ENCODE measurements at places on chromosomes 2 and 18.

GRCh38 chr2:151261977-151262291 lies 271 bp upstream of the RBM43 start:
- H3K27ac ChIP-seq, result no peak overlapping the region
- no peak for DNase-seq
- H3K4me1 ChIP-seq, result peaks cover 20% of the 10 kb centered on the region
- peaks cover 12% of the 10 kb centered on the region for H3K27me3 ChIP-seq
- H3K4me3 ChIP-seq, result peak overlapping the region; percentile 81
- H3K36me3 ChIP-seq, result peaks cover 8% of the 10 kb centered on the region

DNA sequence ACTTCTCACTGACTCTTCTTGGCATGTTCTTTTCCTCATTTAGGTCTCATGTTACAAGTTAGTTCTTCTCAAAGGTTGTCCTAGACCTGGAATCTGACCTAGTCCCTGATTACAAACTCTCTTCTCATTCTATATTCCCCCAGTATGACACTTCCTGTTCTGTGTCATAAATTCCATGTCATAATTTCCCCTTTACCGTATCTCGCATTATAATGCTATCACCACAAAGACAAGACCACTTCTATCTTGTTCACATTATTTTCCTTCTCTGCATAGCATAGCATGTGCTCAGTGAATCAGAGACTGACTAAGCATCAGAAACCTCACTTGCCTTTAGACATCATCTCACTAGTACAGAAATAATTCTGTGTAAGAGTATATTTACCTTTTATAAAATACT lies 63.6 kb upstream of the CAVIN2 start:
- no peaks in the 10 kb centered on the region for H3K4me1 ChIP-seq
- H3K27me3 ChIP-seq, result peaks cover 2% of the 10 kb centered on the region
- H3K4me3 ChIP-seq, result no peak overlapping the region
- H3K27ac ChIP-seq, result no peak overlapping the region
- H3K36me3 ChIP-seq, result no peaks in the 10 kb centered on the region

GRCh38 chr2:234271338-234271737 lies 220.8 kb downstream of the SPP2 start:
- H3K4me1 ChIP-seq, result peaks cover 5% of the 10 kb centered on the region
- H3K36me3 ChIP-seq, result no peaks in the 10 kb centered on the region
- no peak overlapping the region for H3K27ac ChIP-seq
- peaks cover 5% of the 10 kb centered on the region for H3K27me3 ChIP-seq
- no peak for DNase-seq

DNA sequence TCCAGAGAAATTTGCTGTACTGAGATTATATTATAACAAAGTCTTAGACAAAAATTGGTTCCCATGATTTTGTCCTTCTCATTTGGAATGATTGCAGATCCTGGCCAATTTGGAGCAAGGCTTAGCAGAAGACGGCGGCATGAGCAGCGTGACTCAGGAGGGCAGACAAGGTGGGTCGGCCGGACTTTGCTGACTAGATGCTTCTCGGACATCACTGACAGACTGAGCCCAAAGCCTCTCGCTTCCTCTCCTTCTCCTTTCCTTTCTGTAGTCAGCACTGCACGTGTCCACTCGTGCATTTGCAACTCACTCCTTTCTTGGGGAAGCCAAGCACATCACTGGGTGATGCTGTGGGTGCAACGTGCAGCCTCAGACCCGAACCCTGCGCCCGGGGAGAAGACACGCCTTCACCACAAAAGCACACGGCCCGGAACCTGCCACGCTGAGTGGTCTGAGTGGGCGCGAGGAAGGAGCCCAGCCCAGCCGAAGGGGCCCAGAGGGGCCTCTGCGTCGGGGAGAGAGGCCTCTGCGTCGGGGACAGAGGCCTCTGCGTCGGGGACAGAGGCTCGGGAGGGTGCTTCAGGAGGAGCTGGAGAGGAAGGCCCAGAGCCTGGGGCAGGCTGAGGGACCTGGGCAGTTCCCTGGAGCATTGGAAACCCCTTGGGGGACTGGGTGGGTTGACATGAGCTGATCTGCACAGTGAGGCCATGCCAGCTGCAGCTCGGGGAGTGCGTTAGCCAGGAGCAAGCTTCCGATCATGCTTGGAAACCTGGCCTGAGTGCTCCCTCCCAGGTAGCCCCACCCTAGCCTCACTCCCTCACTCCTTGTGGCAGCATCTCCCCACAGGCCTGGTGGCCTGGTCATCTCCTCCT lies 61.6 kb downstream of the ADI1 start:
- H3K36me3 ChIP-seq, result peaks cover 36% of the 10 kb centered on the region
- H3K27ac ChIP-seq, result peak overlapping the region; percentile 5
- H3K4me3 ChIP-seq, result no peak overlapping the region
- no peak for DNase-seq
- H3K27me3 ChIP-seq, result no peaks in the 10 kb centered on the region

DNA sequence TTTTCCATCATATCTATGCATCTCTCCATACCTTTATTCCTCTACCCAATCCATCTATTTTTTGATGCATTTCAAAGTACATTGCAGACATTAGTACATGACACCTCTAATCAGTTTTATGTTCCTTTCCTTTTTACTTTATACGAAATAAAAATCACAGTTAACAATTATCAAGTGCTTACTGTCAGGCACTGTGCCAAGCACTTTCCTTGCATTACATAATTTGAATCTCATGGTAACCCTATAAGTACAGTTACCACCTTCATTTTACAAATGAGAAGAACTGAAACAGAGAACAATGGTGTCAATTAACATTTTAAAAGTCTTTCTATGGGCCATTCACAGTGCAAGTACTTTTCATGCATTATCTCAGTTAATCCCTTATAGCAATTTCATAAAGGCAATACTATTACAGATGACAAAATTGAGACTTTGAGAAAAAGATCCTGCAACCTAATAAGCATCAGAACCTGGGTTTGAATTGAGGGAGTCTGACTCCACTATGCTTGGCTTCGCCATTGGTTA lies 544.4 kb upstream of the TNP1 start:
- H3K27ac ChIP-seq, result no peak overlapping the region
- no peak overlapping the region for H3K4me3 ChIP-seq
- no peak for DNase-seq
- H3K27me3 ChIP-seq, result peaks cover 7% of the 10 kb centered on the region
- no peaks in the 10 kb centered on the region for H3K36me3 ChIP-seq

GRCh38 chr2:32425719-32426141 lies 68.9 kb downstream of the BIRC6 start:
- H3K27me3 ChIP-seq, result no peaks in the 10 kb centered on the region
- H3K36me3 ChIP-seq, result peaks cover 52% of the 10 kb centered on the region
- H3K4me1 ChIP-seq, result peaks cover 23% of the 10 kb centered on the region
- no peak for DNase-seq
- no peak overlapping the region for H3K4me3 ChIP-seq
- peak overlapping the region; percentile 73 for H3K27ac ChIP-seq

DNA sequence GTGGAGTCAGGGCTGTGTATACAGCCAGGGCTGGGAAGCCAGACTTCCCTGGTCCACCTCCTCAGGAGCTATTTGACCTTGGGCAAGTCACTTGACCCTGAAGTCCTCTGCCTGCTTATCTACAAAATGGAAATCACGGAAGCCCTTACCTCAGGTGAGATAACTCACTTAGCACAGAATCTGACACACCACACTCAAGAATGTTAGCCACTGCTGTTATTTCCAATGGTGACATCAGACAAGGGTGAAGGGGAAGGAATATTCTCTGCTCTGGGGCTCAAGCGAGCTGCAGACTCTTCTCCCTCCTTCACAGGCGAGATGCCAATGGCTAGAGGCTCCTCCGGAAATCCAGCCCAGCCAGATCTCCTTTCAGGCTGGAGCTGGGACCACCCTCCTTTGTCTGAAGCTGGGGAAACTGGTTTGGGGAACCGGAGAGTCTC lies 189.6 kb downstream of the HAUS1 start:
- no peak overlapping the region for H3K27ac ChIP-seq
- H3K27me3 ChIP-seq, result peaks cover 15% of the 10 kb centered on the region
- H3K4me3 ChIP-seq, result no peak overlapping the region
- DNase-seq, result no peak
- no peaks in the 10 kb centered on the region for H3K36me3 ChIP-seq

- peaks cover 3% of the 10 kb centered on the region for H3K27me3 ChIP-seq
- H3K4me1 ChIP-seq, result peaks cover 29% of the 10 kb centered on the region
- H3K27ac ChIP-seq, result no peak overlapping the region
- H3K36me3 ChIP-seq, result peaks cover 8% of the 10 kb centered on the region
Observed at GRCh38 chr2:190707726-190708125, 58.8 kb downstream of the NAB1 start.

- H3K36me3 ChIP-seq, result no peaks in the 10 kb centered on the region
- peaks cover 4% of the 10 kb centered on the region for H3K27me3 ChIP-seq
- no peak overlapping the region for H3K4me3 ChIP-seq
- peaks cover 27% of the 10 kb centered on the region for H3K4me1 ChIP-seq
Observed at GRCh38 chr2:238100821-238101771, 956 bp downstream of the ESPNL start.

DNA sequence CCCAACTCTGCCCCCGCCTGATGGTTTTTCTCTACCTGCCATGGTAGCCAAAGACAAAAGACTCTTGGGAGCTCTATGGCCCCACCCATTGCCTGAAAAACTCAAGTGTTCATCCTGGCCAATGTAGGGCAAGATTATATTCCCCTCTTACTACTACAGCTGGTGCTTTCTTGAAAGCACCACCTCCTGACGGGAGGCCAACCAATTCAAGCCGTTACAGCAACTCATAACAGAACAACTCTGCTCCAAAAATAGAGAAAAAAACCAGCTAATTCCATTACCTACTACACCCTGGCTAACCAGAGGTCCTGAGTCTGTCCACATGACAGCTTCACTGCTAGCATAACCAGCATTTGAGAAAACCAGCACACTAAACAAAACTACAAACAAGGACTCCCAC lies 127.5 kb upstream of the GAREM1 start:
- H3K27me3 ChIP-seq, result no peaks in the 10 kb centered on the region
- H3K36me3 ChIP-seq, result no peaks in the 10 kb centered on the region
- DNase-seq, result no peak
- H3K4me1 ChIP-seq, result no peaks in the 10 kb centered on the region
- H3K4me3 ChIP-seq, result no peak overlapping the region
- H3K27ac ChIP-seq, result no peak overlapping the region

DNA sequence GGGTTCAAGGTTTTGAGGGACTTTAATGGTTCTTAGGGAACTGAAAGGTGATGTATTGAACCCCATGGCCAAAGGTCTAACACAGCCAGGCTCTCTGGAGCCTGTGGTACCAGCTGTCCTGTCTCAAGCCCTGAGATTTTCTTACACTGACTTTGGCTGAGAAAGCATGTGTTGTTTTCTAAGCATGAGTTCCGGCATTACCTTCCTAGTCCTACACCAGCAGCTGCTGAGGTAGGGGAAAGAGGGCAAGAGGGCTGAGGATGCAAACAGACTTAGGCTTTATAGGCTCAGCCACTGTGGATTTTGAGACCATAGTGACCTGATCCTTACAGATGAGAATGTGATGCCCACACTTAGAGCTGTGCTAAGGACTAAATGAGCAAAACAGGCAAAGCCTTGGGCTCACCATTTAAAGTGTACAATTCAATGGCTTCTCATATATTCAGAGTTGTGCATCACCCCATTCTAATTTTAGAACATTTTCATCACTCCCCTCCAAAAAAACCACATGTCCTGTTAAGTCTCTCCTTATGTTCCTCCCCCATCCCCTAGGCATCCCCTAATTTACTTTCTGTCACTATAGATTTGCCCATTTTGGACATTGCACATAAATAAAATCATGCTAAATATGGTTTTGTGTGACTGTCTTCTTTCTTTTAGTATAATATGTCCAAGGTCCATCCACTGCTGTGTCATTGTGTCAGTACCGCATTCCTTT lies 99.7 kb upstream of the OTOS start:
- no peak for DNase-seq
- peaks cover 45% of the 10 kb centered on the region for H3K4me1 ChIP-seq
- no peak overlapping the region for H3K27ac ChIP-seq
- peaks cover 30% of the 10 kb centered on the region for H3K27me3 ChIP-seq

DNA sequence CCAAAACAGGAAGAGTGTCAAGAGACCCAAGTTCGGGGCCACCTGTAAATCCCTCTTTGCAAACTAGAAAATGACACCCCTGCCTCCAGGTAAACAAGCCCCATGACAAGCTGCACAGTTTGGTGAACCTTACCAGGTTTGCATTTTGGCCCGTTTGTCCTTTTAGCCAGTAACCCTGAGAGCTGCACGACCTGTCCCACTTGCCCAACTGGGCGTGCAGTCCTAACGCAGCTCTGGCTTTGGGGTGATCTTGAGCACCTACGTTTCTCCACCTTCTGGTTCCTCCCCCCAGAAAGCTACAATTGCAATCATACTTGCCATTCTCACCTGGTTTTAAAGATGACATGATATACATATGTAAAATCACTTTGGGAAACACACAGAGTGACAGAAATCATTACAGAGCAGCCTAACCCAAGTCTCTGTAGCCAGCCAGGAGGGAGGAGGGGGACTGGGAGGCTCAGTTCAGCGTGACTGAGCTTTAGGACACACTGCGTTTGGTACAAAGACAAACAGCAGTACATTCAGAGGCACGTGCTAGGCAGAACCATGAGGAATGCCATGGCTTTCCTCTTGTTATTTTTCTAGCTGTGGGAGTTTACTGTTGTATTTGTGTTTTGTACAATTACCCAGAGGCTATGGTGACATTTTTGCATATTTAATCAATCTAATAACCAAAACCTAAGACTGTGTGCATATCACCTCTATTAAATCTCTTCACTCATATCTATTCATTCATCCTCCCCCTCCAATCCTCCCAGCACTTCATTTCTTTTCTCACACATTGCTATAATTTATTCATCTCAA lies 304.0 kb downstream of the IRS1 start:
- peaks cover 6% of the 10 kb centered on the region for H3K27me3 ChIP-seq
- no peak overlapping the region for H3K4me3 ChIP-seq
- no peak overlapping the region for H3K27ac ChIP-seq
- H3K36me3 ChIP-seq, result no peaks in the 10 kb centered on the region

GRCh38 chr2:144875290-144875969 lies 355.5 kb upstream of the ZEB2 start:
- no peak overlapping the region for H3K4me3 ChIP-seq
- DNase-seq, result no peak
- H3K27me3 ChIP-seq, result peaks cover 4% of the 10 kb centered on the region
- no peak overlapping the region for H3K27ac ChIP-seq

DNA sequence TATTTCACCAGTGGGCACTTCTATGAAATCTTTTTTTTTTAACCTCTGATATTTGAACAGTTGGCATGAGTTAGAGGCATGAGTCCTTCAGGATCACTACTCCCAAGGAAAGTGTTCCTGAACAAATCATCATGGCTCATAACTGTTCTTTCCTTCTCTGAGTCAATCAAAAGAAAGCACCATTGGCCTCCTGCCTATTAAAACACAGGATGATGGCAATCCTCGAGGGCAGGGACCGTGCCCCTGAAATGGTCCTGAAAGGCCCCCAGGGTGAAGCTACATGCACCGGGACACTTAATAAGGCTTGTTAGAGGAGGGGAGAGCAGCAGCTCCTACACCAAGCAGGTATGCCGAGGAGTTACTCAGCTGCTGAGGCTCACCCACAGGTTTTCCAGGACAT lies 43.5 kb downstream of the SLC14A2 start:
- H3K4me3 ChIP-seq, result no peak overlapping the region
- no peak for DNase-seq
- peaks cover 17% of the 10 kb centered on the region for H3K4me1 ChIP-seq
- H3K36me3 ChIP-seq, result no peaks in the 10 kb centered on the region
- H3K27me3 ChIP-seq, result peaks cover 6% of the 10 kb centered on the region

DNA sequence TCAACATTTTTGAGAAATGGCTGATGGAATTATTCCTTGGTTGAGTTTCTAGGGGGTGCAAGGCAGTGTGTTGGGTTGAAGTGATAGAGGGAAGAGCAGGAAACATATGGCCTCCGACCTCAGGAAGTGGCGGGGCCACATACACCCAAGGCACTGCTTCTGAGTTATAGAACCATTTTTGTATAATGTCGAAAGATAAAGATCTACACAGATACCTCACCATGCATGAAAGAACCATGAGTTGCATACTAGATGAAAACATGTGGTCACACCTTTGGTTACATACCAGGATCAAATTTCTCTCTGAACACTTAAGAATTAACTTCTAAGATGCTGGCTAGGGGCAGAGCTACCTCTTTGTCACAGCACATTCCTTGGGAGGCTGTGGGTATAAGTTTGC lies 23.2 kb downstream of the LAMA3 start:
- H3K27me3 ChIP-seq, result no peaks in the 10 kb centered on the region

All from nephron progenitor cell (in vitro differentiated cells).